Activated CD8-positive, alpha-beta T cell treated with anti-CD3 and anti-CD28 coated beads for 36 hours (primary cell): ENCODE measurements at places on chromosomes 5 and 9. TPM values are rescaled to one million over a fixed set of nuclear protein-coding genes. Genes with fewer than 3 reads are reported as not detected.

WDR31 gene
- total RNA-seq: 1.3 TPM

BARHL1 gene
- not detected for total RNA-seq

RANBP3L gene
- total RNA-seq: not detected

SLCO4C1 gene
- total RNA-seq: 0.45 TPM

KCNN2 gene
- total RNA-seq: not detected

KIF24 gene
- total RNA-seq: 5.9 TPM

WNT8A gene
- total RNA-seq: not detected

PHAX gene
- 42.5 TPM for total RNA-seq

SPATA31E1 gene
- not detected for total RNA-seq
